Central memory CD4-positive, alpha-beta T cell (primary cell): ENCODE measurements at places on chromosomes 6 and 20.

GRCh38 chr6:36807143-36807542, 32.1 kb downstream of the CPNE5 start:
- DNase-seq: no peak

- DNase-seq: no peak
Observed at GRCh38 chr20:3340443-3340842, 67.0 kb downstream of the DNAAF9 start.

DNA sequence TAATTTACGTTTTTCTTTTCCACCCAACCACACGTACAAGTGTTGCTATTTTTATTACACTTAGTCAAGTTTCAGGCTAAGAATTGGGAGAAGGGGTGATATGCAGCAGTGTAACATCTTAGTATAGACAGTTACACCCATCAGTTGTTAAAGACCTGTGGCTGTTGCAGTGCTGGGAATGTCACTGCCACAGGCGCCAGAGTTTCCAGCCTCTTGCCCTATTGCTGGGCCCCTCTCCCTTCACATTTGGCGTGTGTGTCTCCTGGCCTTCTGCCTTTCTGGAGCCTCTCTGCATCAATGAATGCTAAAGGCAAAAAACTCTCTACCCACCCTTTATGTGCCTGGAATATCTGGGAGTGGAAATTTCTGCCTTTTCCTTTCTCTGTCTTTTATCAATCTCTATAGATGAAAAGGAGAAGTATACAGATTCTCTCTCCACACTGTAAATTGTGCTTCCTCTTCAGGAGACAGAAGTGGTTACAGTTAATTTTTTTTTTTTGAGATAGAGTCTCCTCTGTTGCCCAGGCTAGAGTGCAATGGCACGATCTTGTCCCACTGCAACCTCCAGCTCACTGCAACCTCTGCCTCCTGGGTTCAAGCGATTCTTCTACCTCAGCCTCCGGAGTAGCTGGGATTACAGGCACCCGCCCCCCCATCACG, 73.0 kb downstream of the TIAM2 start:
- no peak for DNase-seq

DNA sequence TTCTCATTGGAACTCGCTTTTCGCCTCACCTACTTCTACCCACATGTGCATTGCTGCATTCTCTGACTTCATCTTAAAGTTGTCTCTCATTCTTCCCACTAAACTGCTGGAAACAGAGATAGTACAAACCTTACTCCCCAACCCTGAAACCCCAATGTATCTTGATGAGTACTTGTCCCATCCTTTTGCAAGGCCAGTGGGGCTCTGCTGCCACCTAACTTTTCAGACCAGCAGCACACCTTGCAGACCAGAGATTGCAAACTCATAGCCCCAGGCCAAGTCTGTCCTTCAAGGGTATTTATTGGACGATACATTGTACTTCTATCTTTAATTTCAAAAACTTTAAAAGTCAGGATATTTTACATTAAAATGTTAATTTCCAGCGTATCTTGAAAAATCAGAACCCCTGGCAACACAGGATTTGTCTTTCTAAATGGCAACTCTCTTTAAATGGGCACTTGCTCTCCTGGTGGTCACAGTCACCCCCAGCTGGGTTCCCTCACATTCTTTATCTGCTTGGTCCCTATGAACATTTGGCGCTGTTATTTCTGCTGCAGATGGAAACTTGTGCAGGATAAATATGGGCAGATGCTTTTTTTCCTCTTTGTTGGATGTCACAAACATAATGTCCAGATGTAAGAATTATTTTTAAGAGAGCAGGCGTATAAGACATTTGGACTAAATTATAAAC, 83.9 kb downstream of the SOD2 start:
- no peak for DNase-seq

DNA sequence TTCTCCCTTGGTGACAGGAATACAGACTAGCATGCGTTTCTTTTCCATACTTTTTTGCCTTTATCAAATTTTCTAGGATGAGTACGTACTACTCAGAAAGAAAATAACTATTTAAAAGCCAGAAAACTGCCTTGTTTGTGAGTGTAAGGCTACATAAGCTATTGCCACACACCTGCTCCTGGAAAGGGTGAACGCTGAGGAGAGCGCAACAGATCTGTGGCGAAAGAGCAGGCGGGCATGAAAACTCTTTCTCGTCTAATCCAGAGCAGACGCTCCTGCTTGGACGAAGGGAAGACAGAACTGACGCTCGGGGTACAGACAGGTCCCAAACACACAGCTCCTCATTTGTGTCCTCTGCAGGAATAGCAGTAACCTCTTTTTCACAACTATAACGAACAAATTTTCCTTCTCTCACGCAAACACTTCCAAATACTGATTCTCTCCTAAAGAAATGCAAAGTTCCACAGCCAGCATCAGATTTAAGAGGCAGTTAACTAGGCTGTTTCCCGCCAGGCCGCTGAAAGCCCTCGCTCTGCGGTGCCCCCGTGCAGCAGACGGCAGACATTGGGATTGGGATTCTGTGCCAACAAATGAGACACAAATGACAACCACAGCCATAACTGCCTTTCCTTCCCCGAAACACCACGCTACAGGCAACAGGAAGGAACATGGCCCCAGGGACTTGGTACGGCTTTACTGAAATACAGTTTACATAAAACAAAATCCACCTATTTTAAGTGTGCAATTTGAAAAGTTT, 20.0 kb downstream of the TAF4 start:
- DNase-seq: no peak
